Hematopoietic multipotent progenitor cell (in vitro differentiated cells): ENCODE measurements at places on chromosomes 3 and 15.

DNA sequence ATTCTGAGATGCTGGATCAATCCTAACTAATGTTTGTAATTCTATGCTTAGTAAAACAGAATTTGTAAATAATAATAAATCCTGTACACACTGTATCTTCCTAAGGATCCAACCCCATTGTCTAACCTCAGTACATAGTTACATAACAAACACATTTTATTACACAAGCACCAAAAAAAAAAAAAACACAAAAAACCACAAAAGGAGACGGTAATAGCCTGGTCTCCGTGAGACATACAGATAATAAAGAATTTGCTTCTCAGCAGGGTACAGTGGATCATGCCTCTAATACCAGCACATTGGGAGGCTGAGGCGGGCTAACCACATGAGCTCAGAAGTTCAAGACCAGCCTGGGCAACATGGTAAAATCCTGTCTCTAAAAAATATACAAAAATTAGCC lies 558.7 kb downstream of the MAGI1 start:
- DNase-seq = no peak

DNA sequence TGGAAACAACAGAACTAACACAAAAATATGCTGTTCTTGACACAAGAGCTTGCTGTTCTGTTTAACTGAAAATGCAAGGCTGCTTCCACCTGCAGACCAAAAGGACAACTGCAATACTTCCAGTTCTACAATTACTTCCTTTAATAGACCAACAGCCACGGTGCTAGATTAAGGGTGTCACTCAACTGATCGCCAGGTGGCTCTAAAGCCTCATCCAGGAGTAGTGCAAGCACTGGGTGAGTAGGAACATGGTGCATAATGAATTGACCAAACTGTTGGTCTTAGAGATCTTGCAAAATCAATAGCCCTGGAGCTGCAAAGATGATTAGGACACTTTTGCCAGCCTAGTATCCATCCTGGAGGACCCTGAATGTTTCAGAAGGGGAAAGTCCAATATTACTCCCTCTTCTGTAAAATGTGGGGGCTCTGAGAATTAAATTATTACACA lies 3.6 kb upstream of the CLDN16 start:
- DNase-seq = peak; percentile 62

DNA sequence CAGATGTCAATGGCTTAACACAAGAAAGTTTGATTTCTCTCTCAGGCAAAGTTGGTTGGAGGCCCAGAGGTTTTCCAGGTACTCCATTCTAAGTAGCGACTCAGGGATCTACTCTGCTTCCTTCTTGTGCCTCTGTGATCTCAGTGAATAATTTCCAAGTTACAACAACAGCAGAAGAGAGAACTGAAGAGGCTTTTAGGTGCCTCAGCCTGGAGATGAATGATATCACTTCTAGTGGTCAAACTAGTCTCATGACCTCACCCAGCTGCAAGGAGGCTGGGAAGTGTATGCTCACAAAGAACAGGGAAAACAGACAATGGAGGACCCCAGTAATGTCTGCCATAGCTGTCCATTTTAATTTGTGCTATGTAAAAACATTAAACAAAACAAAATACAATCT lies 4.6 kb upstream of the PRICKLE2 start:
- no peak for DNase-seq

DNA sequence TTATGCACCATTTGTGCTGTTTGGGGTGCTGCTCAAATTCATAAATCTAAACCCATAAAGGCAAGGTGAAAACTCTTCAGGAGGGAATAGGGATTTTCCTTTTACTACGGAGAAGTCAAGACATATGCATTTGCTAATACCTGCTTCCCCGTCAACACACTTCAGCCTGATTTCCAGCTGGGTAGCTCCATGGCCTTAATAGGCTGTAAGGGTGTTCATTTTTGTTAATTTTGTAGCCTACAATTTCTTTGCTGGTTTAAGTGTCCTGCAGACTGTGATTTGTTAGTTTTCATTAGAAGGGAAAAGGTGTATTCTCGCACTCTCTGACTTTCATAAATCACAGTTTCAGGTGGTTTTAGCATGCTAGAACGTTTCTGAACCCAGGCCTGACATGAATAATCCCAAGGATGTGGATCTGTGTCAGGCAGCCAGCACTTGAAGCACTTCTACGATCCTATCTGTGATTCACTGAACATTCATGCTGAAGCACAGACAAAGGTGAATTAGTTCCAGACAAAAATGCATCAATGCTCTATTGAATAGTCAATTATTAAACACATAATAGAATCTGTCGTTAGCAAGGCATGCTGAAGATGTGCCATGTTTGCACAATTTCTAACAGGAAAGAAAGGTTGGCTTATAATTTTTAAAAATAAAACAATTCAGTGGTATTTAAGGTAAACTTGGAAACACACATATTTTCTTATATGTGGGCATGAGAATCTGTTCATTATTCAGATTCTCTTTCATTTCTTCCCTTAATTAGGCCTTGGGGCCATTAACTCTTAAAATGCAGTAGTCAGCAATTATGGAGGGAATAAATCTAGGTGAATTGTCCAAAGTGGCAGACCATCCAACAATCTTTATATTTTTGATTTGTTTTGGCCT lies 17.9 kb upstream of the NMNAT3 start:
- DNase-seq = no peak
